ENCODE measurements at places on chromosomes 12 and 14. TPM values are rescaled to one million over a fixed set of nuclear protein-coding genes. Genes with fewer than 3 reads are reported as not detected.

Gene NANOG
- total RNA-seq = 0.23 TPM

Gene OR10AD1
- total RNA-seq = not detected

Gene RBP5
- 3.5 TPM for total RNA-seq

Gene GRIN2B
- 0.27 TPM for total RNA-seq

Gene SIRT4
- total RNA-seq = 1.4 TPM

Gene P2RX7
- 4.7 TPM for total RNA-seq

Gene RD3L
- total RNA-seq = not detected

Gene ACSM4
- total RNA-seq = not detected

Gene NPFF
- total RNA-seq = not detected

Gene SMIM41
- 1.4 TPM for total RNA-seq

DNA sequence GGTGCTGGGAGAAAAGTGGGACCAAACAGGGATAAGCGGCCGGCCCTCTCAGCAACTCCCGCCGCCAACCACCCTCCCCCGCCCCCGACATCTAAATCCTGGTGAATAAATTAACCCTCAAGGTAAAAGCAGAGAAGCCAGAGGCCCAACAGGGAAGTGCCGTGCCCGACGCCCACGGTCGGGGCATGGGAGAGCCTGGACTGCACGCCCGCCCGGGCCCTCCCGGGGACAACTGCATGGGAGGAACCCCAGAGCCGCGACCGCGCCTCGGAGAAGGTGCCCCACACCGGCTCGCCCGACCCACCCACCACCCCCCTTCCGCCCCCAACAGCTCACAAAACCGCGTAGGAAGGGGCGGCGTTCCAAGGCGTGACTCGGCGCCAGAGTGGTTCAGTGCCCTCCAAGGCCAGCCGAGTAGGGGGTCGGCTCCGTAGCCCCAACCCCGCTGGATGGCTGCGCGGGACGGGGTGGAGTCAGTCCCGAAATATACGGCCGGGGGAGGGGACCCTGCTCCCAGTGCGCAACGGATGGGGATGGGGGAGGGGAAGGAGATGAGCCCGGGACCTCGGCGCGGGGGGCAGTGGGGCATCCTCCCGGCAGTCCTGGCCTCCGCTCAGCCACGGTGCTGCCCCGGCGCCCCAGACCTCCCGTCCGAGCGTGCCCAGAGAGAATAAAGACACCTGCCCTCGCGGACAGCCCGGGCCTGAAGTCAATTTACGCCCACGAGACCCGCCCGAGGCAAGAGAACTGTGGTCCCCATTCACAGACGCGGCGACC is 732 bp downstream of the SLC25A29 start:
- DNase-seq = peak; percentile 69

GRCh38 chr12:67797753-67798152 is 149.2 kb downstream of the DYRK2 start:
- no peak for DNase-seq

DNA sequence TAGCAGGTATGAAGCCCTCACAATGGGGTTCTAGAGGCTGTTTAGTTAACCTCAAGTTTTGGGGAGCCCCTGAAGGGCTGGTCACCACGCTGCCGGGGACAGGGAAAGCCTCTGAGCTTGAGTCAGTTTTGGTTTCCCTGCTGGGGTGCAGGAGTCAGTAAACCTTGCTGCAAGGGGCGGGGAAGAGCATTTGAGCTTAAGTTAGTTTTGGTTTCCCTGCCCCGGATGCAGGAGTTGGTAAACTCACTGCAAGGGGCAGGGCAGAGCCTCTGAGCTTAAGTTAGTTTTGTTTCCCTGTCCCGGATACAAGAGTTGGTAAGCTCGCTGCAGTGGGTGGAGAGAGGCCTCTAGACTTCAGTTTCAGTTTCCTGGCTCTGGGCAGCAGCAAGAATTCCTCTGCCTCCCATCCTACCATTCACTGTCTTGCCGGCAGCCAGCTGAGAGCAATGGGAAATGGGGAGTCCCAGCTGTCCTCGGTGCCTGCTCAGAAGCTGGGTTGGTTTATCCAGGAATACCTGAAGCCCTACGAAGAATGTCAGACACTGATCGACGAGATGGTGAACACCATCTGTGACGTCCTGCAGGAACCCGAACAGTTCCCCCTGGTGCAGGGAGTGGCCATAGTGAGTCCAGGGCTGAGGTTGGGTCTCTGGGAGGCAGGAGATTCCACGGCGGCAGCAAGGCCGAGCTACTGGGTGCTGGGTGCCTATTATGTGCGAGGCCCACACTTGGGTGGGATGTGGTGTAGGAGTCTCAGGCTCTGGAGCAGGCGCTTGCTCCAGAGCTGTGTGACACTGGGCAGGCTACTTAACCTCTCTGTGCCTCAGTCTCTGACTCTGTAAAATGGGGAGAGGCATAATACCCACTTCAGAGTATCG is at the start of gene OAS2:
Gene OAS2, plus strand, starts transcription at position 357 of the 878 bp plus-strand sequence. Its CDS starts 90 bp downstream, at position 447.
- DNase-seq = peak; percentile 23

GRCh38 chr12:121568971-121569751 is 11.7 kb downstream of the KDM2B start:
- no peak for DNase-seq

DNA sequence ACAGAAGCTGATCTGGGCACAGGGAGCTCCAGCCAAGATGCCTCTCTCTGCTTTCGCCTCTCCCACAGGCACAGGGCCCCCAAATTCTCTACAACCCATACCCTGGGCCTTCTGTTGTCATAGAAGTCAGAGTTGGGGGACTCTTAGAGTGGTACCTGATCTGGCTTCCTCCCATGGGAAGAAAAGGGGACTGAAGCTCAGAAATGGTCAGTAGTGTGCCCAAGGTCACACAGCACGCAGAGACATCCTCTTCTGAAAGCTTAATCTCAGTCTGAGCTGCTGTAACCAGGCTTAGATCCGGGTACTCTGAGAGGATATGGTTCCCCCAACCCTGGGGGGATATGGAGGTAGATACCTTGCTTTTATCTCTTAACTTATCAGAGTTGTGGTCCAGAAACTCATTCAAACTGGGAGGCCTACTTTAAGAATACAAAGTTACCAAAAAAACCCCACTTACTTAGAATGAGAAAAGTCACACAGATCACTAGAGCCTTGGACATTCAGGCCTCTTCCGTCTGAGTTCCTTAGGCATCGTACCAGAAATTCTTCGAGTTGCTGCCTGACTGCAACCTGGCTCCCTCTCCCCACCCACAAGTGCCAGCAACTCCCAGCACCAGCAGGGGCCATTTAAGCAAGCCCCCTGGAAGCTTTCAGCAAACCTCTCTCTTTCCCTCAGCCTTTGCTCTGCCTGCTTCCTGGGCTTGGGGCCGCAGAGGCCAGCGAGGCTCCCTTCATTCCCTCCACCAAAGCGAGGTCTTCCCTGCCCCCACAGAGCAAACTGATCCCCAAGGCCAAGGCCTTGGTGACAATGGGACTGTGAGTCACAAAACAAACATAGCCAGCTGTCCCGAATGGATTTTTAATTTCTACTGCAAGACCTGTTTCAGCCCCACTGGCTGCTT is 13.9 kb downstream of the KRT7 start:
- no peak for DNase-seq

DNA sequence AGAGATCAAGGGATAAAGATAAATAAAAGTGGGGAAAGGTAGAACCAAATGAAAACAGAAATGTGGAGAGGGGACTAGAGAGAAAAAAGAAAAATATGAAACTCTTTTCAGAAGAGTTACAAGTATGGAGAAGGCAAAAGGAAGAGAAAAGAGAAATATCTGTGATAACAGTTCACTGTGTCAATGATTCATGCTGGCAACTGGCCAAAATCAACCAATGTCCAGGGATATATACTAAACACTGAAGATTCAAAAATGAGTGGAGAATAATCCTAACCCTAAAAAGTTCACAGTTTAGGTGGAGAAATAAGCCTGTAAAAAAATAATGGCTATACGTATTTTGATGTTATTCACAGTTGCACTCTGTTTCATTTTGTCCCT is 372.3 kb upstream of the KITLG start:
- DNase-seq = no peak

DNA sequence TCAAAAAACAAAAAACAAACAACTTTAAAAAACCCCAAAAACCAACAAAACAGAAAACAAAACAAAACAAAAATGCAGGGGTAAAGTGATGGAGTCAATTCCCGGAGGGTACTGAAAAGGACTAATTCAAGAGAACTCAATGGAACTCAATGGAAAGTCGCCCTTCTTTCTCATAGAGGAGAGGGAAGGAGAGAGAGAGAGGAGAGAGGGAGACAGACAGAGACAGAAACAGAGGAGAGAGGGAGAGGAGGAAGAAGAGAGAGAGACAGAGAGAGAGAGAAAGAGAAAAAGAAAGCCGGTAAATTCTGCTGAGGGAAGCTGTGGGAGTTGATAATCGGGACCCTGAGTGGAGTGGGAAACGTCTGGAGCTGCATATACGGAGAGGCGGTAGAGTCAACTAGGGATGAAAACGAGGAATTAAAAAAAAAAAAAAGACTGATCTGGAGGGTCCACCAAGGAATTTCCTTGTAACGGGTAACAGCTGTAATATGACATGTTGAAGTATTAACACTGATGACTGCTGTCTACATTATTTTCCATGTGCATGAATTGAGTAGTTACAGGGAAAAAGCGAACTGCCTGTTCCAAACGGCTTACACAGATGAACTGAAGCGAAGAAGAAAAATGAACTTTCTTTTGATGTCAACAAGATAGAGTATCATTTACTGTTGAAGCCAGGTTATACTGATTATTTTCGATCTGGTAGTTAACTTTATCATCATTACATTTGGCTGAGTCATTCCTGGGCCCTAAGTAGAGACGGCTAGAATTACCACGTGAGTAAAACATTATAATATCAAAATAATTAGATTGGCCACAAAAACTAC is 934 bp upstream of the ZC2HC1C start:
- DNase-seq = no peak

DNA sequence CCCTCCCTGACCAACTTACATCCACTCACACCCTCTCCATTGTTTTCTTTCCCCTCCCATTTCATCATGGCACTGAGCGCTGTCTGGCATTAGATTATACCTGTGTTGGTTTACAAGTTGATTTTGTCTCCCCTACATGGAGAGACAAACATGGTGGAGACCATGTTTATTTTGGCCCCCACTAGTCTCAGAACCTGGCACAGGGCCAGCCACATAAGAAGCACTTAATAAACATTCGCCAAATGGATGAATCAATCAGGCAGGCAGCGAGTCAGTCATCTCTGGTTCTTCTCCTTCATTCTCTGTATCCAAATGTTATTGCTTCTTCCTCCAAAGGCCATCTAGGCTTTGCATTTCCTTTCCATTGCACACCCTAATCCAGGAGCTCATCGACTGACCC is 177.4 kb downstream of the DPF3 start:
- no peak for DNase-seq

GRCh38 chr14:67941456-67942018 is 122.0 kb downstream of the RAD51B start:
- no peak for DNase-seq

DNA sequence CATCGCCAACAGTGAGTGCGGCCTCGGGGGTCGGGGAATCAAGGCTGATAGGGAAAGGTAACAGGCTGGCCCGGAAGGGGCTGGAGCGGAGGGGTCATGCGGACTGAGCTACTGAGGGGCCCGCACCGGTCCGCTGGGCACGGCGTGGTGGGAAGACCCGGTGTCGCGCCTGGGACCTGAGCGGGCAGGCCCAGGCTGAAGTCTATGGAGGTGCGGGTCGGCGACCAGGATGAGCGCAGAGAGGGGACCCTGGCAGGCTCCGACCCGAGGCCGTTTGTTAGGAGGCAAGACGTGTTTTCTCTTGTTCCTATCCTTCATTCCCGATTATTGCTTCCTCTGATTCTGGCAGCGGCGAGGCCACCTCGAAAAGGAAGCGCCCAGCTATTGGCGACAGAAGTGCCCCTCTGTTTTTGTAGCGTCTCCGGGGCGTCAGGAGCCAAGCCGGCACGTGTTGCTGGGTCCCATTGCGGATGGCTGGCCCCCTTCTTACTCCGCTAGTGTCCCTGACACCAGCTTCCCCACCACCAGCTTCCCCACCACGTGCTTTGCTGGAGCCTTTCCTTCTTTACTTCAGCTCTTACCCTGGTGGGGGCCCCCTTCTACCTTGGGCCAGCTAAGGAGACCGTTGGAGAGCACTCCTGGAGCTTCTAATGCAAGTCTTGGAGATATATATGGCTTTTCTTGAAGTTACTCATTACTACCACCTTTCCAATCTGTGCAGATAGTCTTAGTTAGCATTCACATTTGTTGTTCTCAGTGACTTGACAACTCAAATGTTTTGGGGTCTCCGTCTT is 653 bp downstream of the PA2G4 start:
- no peak for DNase-seq

GRCh38 chr12:82008251-82008650 is 249.1 kb upstream of the PPFIA2 start:
- no peak for DNase-seq

DNA sequence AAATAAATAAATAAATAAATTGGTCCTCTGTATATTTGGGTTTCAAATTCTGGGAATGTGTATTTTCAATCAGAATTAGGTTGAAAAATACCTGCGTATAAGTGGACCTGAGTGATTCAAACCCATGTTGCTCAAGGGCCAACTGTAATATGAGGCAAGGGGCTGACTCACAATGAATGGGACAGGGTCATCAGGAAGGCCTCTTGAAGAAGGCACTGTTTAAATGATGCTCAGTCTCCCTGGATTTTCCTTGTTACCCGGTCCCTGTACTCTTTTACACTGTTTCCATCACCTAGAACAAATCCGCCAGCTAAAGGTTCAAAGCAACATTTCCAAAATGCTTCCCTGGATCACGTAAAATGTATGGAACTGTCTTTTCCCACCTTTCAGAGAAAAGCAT is 3.8 kb downstream of the PSMB5 start:
- DNase-seq = no peak

GRCh38 chr12:79300199-79300568 is 390.6 kb downstream of the PAWR start:
- DNase-seq = no peak

DNA sequence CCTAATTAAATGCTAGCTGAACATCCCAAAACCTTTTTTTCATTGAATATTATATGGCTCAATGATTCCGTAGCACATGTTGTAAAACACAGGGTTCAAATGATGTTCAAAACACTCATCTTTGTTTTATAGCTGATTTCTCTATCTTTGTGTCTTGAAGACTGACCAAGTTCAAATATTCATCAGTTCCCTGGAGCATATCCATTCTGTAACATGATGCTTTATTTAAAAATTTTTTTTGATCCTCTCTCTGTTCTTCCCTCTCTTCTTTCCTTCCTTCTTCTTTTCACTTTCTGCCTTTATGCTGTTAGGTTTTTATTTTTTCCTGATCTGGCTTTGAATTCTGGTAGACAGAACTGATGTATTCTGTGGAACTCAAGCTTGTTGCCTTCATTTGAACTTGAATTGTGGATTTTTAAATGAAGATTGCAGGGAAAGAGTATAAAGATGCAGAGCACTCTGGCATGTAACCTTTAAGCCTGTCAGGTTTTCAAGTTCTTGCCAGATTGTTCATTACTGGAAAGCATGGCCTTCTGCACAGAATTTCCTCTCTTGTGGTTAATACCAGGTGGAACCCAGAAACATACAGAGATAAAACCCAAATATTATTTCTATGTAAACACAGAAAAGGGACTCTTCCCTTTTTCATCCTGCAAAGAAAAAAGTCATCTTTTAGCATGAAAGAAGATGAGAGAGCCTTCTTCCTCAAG is 39.5 kb downstream of the PROX2 start:
- DNase-seq = no peak

DNA sequence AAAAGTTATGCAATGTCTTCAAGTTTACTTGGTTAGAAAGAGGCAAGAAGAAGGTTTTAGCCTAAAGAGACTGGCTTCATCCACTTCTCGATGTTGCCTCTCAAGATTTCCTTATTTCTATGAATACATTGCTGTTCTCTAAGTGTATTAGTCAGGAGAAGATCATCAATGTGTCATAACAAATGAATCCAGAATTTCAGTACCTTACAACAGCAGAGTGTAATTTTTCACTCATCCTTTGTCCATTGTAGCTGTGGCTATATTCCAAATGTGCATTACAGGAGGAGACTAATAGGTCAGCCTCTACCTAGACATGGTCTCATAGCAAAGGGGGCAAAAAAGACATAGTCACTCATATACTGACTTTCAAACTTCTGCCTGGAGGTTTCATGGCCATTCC is 579.1 kb downstream of the PRKD1 start:
- no peak for DNase-seq
